ENCODE measurements at places on chromosomes 7 and 10.

- no peak for DNase-seq
These were observed 454.0 kb upstream of the SORCS1 start for GRCh38 chr10:107618504-107618994.

DNA sequence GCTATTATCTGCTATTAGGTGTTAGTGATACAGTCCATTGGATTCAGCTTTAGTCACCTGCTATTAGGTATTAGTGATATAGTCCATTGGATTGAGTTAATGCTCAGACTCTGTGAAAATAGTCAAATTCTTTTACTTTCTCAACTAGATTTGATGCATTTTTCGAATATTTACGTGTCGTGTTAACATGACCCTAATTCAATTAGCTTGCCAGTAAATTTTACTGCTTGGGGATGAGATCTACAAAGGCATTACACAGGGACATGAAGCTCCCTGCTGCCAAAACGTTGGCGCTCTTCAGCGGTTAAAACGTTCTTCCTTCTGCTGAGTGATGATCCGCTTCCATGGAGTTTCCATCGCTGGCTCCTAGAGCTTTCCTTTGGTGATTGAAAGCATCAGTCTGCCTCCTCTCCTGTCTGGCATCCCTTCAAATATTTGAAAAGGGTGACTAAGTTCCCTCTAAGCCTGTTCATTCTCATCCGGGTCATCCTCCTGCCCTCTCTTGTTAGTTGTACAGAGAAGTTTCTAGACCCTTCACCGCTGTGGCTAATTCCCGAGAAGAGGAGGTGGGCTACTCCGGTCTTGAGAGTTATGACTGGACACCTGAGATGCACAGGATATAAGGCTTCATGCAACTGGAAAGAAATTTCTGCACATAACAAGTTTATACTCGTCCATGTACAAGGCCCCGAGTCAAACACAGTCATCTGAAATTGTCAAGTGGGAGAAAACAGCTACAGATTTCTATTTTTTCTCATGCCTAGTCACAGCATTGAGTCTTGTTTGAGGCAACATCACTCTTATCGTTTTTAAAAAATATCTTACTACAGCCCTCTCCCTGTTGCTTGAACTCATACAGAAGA, 254.0 kb downstream of the KLF6 start:
- DNase-seq: no peak

DNA sequence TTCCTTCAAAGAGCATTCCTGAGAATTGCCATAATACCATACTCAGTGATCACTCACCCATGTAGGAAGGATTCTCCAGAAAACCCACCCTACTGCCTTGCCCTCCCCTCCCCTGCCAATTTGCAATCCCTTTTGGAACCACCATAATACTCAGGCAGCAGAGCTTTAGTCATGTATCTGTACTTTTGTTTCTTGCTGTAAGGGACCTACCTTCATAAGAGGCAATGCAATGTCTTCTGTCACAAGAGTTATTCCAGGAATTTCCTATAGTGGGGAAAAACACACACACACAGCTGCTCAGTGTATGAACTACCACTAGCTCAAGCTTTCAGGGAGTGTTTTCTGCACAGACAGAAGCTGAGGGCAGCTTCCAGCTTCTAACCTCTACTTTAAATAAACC, 67.0 kb downstream of the GSAP start:
- DNase-seq: no peak

GRCh38 chr7:6106140-6106904, 75.1 kb downstream of the ANKRD61 start:
- no peak for DNase-seq

GRCh38 chr7:45072131-45073030, 16.4 kb downstream of the NACAD start:
- no peak for DNase-seq

GRCh38 chr7:107471292-107472070, 1.6 kb downstream of the GPR22 start:
- DNase-seq: no peak

GRCh38 chr10:359093-359492, 223.8 kb downstream of the ZMYND11 start:
- no peak for DNase-seq

- DNase-seq: no peak
These were observed 37.3 kb upstream of the DLG5 start for GRCh38 chr10:77963901-77964300.

DNA sequence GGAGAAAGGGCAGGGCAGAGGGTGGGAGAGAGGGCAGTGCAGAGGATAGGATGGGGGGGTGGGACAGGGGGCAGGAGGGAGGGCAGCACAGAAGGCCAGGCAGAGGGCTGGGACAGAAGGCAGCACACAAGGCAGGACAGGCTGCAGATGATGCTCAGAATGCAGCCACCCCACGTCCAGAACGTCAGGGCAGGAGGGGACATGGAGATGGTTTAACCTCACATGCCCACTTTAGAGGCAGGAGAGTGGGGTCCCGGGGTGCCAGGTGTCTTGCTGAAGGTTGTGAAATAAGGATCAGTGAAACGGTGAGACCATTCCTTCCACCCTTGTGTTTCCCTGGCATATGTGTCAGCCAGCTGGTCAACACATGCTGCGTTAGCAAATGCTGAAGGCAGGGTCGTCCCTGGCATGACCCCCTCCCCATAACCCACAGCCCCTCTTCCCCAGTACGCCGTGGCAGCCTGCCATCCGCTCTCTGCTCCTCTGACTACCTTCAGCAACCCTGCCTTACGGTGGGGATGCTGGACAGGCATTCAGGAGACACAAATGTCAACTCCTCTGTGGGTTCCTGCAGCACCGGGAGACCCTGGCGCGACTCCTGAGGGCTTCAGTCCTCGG, 592.1 kb downstream of the DNAJB6 start:
- no peak for DNase-seq

GRCh38 chr7:80632139-80632538, 6.3 kb upstream of the CD36 start:
- DNase-seq: no peak

- no peak for DNase-seq
These were observed 182.2 kb downstream of the ADK start for GRCh38 chr10:74333174-74333573.

DNA sequence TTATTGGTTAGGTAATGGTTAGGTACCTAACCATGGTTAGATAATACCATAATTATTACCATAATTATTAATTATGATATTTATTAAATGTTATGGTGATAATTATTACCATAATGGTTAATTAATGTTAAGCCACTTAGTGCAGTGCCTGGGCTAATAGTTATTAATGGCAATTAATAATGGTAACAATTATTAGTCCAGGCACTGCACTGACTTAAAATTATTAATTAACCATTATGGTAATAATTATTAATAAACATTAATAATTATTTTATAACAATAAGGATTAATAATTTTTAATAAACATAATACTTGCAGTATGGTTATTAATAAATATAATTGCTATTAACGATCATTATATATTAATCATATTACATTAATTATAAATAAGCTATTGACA, 604.0 kb downstream of the CALN1 start:
- no peak for DNase-seq

DNA sequence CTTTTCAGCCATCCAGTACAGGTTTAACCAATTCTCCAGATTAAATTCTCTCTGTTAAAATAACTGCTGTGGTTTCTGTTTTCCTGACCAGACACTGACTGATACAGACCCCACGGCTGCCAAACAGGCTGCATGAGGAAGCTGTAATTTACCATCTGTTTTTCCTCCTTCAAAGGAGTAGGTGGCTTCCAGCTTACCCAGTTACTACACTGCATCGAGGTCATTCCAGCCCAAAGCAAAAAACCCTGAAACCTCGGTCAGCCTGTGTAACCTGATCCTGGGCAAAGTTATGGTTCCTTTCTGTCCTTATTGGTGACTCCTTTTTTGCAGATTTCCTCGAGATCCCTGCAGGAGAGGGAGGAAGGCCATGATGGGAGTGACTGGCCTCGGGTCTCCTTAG, 27.9 kb upstream of the LOXL4 start:
- DNase-seq: no peak

DNA sequence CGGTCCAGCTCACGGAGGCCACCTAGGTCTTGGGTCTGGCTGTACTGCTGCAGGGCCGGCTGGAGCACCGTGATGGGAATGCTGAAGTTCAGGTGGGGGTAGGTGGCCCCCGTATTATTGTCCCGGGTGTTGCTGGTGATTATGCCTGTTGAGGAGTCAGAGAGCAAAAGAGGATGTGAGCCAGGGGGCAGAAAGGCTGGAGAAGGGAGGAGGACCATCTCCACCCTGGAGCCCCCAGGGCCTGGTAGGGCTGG, 6.6 kb downstream of the TYSND1 start:
- no peak for DNase-seq

All from T-helper 2 cell (primary cell).